Vagina (tissue), 2 donors: ENCODE measurements at places on chromosomes 4 and X. TPM values are rescaled to one million over a fixed set of nuclear protein-coding genes. Genes with fewer than 3 reads are reported as not detected.

GRCh38 chrX:56986138-56986537 lies 9.2 kb downstream of the SPIN3 start:
- no peak overlapping the region for H3K4me3 ChIP-seq
- no peaks in the 10 kb centered on the region for H3K4me1 ChIP-seq
- H3K36me3 ChIP-seq = no peaks in the 10 kb centered on the region
- DNase-seq = no peak

DNA sequence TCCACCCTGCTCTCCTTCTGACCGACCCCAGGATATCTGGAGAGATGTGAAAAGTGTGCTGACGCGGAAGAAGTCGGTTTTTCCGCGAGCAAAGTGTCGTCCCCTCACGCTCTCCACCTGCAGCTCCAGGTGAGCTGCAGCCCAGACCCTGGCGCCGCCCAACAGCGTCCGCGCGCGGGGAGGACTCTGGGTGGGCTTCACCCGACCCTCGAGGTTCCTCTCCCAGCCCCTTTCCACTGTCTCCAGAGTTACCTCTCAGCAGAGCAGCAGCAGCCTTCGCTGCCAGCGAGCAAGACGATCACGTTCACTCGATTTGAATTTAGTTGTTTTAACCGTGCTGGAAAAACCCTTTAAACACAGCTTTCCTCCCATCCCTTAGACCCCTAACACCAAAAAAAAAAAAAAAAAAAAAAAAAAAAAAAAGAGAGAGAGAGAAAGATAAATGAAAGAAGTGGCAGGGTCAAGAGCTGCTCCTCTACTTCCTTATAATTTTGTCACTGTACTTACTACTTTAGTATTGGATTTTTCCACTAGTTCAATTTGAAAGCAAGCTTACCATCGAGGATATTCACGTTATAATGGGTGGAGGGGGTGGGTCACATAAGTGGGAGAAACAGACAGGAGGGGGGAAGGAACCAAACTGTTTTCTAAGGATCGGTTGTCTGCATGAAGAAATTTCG lies 758 bp upstream of the NR3C2 start:
- peak overlapping the region; percentile 87 for H3K4me3 ChIP-seq
- H3K27me3 ChIP-seq = no peaks in the 10 kb centered on the region
- peak overlapping the region; percentile 94 for H3K27ac ChIP-seq
- H3K36me3 ChIP-seq = no peaks in the 10 kb centered on the region
- no peak for DNase-seq

AMTN gene
- total RNA-seq = not detected

DNA sequence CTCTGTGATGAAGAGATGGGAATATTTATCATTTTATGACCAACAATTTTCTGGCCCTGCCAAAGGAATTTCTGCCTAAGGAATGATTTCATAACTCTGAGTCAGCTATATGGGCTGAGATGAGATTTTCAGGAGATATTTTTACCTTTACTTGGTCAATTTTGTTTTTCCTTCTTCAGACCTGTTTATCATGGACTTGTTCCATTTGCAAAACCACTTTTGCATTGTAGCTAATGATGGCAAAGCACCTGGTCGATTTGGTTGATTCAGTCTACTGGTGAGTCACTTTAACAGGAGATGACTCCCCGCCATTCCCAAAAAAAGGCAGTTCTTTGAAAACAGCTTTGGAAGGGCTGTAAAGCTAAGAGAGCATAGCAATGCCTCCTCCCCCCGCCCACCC lies 53.3 kb downstream of the TEX13A start:
- no peak overlapping the region for H3K27ac ChIP-seq
- no peaks in the 10 kb centered on the region for H3K27me3 ChIP-seq
- H3K4me1 ChIP-seq = no peaks in the 10 kb centered on the region
- no peak for DNase-seq

GPR34 gene
- 3.2 TPM for total RNA-seq

GPRIN3 gene
- total RNA-seq = 6.1 TPM

DNA sequence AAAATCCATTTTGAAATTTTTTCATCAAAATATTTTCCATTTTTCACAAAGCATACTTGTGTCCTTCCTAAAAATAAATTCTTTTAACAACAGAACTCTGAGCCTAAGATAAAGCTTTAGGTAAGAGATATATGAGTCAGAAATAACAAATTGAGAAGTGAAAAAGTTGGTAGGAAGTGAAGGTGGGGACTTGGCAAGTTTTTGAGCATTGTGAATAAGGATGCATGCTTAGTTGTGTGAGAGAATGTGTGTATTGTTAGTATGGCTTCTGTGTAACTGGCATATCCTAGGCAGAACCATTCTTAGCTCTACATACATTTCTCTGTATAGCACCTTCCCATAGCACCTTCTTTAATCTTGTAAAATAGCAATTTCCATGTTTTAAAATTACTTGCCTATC lies 6.8 kb downstream of the ASB5 start:
- no peak overlapping the region for H3K4me3 ChIP-seq
- no peaks in the 10 kb centered on the region for H3K4me1 ChIP-seq
- H3K27me3 ChIP-seq = no peaks in the 10 kb centered on the region
- H3K36me3 ChIP-seq = no peaks in the 10 kb centered on the region

DNA sequence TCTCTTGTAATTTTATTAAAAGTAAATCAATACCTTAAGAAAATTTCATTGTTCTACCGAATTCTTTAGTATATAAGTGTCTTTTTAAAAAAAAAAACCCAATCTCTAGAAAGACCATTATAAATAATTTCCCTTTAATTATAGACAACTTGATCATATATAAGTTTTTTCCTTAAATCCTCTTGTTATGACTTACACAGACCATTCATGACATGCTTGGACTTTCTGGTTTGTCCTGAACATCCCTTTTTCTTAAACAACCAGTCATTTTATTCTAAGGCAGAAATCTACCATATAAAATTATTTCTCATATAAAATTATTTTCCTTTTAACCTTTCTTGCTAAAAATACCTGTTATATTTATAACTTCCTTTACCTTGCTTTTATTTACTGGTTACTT lies 15.4 kb upstream of the FHDC1 start:
- H3K36me3 ChIP-seq = no peaks in the 10 kb centered on the region
- no peak for DNase-seq
- H3K27ac ChIP-seq = no peak overlapping the region
- no peaks in the 10 kb centered on the region for H3K27me3 ChIP-seq
- no peaks in the 10 kb centered on the region for H3K4me1 ChIP-seq

- no peaks in the 10 kb centered on the region for H3K36me3 ChIP-seq
- no peaks in the 10 kb centered on the region for H3K4me1 ChIP-seq
- no peak overlapping the region for H3K4me3 ChIP-seq
- H3K27me3 ChIP-seq = no peaks in the 10 kb centered on the region
- H3K27ac ChIP-seq = no peak overlapping the region
- no peak for DNase-seq
Observed at GRCh38 chrX:13131396-13132137, 87.1 kb upstream of the FAM9C start.
